ENCODE measurements at places on chromosomes 2 and 18. TPM values are rescaled to one million over a fixed set of nuclear protein-coding genes. Genes with fewer than 3 reads are reported as not detected.

The EFR3B gene
- 0.07 TPM for total RNA-seq

The RIT2 gene
- not detected for total RNA-seq

The EN1 gene
- total RNA-seq, result not detected

The KIAA2012 gene
- total RNA-seq, result not detected

The ANKRD62 gene
- under 0.01 TPM for total RNA-seq
